CD4-positive, alpha-beta memory T cell (primary cell): ENCODE measurements at places on chromosomes 3 and 15.
A peak's percentile ranks its signal among the peaks of the same experiment; 100 is the strongest.

DNA sequence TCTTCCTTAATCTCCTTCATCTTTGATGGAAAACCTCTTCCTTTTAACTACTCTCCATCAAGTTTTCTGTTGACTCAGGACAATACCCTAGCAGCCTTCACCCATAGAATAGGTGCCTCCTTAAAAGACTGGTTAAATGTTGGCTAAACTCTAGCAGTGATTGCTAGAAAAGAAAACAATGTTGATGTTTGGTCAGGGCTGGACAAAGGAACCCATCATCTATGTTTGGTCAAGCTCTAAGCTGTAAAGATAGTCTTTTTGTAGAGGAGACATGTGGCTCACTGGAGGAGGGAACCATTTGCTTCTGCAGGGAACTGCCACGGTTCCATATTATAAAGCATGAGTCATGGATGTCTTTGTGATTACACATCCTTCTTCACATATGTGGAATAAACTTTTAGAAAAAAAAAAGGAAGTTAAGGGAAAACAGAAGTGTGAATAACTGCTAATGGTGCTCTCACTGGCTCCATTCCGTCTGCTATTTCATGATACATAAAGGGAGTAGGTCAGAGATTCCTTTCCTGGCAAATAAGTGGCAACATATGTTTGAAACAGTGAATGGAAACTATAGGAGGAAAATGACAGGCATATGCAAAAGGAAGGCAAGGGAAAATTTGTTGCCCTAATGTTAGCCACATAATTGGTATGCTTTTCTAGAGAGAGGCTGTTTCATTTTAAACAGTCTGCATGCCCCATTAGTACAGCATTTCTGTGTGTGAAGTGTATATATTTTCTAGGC lies 78.2 kb downstream of the CMSS1 start:
- DNase-seq, result no peak

DNA sequence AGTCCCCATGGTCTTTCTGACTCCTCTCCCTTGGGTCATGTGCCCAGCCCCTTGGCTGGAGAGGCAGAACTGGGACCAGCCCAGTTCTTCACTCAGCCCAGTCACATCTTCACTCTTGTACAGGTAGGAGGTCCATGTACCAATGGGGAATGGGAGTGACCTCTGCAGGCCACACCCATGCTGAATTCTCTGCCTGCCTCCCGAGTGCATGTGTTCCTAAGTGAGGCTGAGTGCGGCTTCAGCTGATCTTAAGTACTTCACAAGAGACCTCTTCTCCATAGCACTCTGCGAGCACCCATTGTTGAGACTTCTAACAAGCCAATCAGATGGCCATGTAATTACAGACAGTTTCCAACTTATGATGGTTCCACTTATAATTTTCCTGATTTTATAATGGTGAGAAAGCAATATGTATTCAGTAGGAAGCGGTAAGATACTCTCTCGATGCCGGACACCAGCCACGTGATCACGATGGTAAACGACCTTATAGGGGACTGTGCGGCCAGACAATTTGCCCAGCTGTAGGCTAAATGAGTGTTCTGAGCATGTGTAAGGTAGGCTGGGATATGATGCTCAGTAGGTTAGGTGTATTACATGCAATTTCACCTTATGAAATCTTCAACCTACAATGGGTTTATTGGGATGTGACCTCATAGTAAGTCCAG lies 112.1 kb downstream of the KLF13 start:
- no peak for DNase-seq

DNA sequence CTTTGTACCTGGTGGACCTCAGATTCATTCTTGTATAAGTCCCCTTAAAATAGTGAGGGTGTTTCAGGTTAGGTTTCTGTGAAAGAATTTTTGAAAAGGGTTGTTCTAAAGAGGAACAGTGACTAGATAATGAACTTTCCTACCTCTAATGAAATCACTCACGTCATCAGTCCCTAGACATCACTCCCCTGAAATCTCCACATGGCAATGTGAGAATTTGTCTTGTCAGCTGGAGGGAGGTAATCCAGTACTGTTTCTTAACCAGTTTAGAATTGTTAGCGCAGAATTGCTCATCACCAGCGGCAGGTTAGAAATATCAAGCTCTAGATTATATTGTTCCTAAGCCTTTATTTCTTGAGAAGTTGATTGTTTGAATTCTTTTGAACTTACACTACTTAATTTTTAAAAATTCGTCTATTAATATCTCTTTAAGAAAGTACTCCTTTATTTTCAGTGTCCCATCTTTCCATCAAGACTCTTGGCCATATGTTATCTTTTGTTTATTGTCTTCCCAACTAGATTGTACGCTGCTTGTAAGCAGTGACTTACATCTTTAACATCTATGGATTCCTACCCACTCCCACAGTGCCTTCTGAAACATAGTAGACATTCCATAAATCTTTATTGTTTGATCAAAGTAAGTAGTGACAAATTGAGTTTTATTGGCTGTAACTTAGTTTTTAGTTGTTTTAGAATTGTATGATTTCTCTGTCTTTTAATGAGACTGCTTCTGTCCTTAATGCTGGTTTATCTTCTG lies 52.8 kb downstream of the RASA2 start:
- no peak for DNase-seq

DNA sequence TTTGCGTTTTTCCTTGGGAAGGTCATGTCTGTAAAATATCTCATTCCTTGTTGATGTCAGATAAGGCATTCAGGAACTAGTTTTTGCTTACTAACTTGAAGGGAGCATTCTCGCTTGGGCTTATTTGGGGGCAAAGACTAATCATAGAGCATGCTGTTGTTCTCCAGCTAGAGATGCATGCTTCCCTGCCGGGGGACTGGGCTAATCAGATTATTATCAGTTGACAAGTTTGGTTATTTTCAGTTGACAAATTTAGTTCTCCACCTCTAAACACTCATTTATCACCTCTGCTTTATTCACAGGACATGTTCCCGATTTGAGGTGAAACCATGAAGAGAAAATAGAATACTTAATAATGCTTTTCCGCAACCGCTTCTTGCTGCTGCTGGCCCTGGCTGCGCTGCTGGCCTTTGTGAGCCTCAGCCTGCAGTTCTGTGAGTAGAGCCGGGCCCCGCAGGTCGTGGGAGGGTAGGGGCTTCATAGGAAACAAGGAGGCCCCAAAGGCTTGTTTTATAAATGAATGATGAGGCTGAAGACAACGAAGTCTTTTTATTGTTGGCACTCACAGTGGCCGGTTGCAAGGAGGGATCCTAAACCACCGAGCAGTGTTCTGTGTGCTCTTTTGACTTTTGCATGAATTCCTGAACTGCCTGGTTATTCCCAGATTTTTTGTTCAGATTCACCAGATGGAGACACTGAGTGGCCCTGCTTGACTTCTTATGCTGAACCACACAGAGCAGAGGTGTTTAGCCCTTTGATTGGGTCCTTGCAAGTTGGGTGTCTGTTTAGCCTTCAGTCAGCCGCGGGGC lies 28.4 kb downstream of the PXYLP1 start:
- DNase-seq, result no peak

GRCh38 chr3:8756671-8757070 lies 12.7 kb downstream of the OXTR start:
- no peak for DNase-seq

DNA sequence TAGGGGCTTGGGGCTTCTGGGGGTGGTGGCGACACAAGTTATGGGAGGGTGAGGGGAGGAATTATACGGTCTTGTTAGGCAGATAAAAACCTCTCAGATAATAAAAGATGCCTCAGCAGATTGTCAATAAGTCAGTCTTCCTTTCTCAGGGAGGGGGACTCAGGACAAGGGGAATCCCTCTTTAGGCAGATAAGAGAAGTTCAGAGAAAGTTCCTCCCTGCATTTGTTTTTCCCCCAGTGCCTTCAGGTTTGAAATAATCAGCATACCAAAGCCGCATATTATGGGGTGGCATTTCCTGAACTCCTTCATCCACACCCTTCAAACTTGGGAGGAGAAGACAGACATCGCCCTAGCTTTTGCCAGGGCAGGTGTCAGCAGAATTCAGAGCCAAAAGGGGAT lies 8.5 kb downstream of the PPCDC start:
- DNase-seq, result no peak

DNA sequence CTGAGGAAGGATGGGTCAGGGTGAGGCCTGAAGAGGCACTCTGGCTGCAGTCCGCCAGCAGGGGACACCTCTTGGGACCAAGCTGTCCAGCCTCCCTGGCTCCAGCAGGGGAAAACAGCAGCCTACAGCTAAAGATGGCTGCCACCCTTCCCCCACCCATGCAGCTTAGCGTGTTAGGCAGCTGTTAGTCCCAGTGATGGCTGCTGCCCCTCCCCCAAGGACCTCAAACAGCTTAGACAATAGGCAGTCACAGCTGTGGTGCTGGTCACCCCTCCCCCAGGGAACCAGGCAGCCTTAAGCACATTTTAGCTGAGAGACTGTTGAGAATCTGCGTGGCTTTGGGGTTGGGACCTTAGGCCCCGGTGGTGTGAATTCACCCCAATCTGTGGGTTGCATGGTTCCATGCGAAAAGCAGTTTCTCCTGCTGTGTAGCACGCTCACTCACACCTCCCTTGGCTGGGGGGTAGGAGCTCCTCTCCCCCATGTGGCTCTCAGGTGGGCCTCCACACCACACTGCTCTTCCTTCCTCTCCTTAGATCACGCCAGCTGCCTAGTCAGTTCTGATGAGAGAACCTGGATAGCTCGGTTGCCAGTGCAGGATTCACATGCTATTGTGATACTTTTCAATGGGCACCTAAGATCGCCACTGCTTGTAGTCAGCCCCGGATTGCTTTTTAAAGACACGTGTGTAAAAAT lies 140.5 kb upstream of the CADPS start:
- DNase-seq, result no peak

DNA sequence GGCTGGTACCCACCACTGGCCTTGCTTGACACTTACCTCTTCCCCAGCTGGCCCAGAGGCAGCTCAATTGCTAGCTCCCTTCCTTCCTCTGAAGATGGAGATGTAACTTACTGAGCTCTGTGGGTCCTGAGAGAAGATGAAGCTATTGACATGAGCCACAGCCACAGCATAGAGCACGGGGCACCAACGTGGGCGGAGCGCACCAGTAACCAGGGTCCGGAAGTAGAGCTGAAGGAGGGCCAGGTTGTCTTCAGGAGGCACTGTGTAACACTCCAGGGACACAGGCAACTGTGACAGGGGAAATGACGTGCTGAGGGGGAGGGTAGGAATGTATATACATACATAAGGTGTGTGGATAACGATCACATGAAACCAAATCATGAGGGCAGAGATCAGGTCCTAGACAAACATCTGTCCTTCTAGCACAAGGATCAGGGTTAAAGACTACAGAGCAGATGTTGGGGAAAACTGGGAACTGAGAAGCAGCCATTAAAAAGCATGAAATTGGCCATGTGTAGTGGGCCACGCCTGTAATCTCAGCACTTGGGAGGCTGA lies 4.3 kb upstream of the LTK start:
- DNase-seq, result no peak

- peak; percentile 49 for DNase-seq
Measured at GRCh38 chr3:149967086-149967685, 3.5 kb downstream of the PFN2 start.

DNA sequence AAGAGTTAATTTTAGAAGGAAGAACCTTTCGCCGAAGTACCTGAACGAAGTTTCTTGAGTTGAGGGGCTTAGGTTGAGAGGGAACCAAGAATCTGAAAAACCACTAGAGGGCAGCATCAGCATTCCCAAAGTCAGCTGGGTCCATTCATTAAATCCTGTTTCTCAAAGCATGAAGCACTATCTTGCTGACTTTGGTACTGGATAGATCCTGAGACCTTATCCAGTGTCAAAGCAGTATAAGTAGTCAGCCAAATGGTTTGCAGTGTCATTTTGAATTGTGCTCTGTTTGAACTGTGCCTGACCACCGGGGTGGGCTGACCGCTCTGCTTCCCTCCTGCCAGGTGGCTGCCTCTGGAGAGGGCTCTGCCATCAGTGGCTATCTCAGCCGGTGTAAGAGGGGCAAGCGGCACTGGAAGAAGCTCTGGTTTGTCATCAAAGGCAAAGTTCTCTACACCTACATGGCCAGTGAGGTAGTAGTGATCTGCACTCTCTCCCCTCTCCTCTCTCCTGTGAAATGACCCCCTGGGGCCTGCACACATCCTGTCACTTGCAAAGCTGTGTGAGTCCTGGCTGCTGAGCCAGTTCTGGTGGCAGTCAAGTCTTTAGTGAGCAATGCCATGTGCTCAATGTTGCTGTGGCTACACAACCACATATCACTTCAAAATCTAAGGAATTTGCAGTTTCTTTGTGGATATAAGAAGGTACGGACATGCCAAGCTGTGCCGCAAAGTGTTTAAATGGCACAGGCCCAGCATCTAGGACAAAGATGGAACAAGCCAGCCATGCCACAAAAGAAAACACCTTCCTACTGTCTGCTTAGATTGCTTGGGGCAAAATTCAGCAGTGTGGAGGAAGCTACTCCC lies 21.4 kb upstream of the NR2C2 start:
- DNase-seq, result peak; percentile 37

- no peak for DNase-seq
Measured at GRCh38 chr3:152818027-152818426, 16.9 kb upstream of the P2RY1 start.

DNA sequence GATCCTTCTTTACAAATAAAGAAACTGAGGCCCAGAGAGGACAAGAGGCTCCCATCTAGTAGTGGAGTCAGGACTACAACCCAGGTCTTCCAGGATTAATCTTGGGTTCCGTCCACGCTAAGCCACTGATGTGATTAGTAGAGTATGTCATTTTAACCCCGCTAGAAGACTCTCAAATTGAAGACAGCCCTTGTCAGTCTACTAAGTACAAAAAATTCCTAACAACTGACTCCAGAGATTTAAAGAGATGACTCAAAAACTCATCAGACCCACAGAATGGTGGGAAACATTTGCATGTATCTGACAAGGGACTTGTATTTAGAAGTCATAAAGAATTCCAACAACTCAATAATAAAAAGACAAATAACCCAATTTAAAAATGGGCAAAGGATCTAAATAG lies 145.3 kb downstream of the CNTN3 start:
- DNase-seq, result no peak

DNA sequence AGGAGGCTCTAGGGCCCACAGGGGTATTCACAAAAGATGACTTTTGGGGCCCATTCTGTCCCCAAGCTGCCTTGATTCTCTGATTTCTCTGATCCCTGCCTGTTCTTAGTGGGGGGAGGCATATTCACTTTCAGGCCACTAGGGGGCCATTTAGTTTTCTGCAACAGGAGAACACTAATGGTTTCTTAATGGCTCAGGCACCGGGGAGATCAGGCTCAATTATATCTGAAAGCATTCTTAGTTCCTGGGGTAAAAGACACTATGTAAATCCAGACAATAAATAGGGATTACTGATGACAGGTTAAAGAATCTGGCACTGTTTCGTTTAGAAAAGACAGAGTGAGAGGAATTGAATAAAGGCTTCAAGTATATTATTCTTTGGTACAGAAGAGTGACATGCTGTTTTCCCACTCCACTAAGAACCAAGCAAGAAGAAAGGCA lies 2.5 kb upstream of the INAFM2 start:
- DNase-seq, result peak; percentile 71
